DMS153 (cell line): ENCODE measurements at places on chromosomes 7 and 10.
A peak's percentile ranks its signal among the peaks of the same experiment; 100 is the strongest.

DNA sequence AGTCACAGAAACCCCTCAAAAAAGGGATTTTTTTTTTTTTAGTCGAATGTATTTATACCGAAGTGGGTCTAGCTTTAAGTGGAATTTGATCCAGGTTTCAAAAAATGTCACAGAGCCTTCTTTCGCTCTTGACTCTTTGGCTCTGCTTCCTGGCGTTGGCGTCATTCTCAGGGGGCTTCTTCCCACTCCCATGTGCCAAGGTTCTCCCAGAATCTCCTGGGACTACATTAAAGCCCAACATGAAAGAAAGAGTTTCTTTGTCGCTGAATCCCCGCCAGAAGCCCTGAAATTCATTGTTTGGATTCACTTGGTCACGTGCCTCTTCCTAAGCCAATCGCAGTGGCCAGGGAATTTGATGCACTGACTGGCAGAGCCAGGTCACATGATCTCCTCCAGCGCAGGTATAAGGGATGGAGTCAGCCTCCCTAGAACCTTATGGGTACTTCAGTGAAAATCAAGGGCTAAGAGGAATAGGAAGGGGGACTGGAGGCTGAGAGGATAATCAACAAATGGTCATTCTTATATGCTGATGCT is 101.2 kb downstream of the RPS24 start:
- no peak for DNase-seq

- no peak for DNase-seq
Measured at GRCh38 chr7:151437866-151438516, 1.9 kb downstream of the CRYGN start.

DNA sequence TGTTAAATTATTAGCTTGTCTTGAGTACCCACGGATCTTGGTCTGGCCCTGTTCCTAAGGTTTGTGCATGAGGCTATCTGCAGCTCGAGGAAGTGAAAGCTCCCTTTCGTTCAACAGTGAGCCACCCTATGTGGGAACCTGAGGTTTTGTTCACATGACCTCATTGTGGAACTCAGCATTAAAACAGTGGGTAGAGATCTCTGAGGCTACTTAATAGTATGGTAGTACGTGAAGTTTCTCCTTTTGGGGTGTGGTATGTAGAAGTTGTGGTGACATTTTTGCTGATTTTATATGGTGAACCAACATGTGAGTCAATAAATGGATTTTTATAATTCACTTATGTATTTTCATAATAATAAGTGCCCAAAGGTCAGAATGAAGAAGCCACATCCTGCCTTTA is 252.7 kb upstream of the FERD3L start:
- no peak for DNase-seq

DNA sequence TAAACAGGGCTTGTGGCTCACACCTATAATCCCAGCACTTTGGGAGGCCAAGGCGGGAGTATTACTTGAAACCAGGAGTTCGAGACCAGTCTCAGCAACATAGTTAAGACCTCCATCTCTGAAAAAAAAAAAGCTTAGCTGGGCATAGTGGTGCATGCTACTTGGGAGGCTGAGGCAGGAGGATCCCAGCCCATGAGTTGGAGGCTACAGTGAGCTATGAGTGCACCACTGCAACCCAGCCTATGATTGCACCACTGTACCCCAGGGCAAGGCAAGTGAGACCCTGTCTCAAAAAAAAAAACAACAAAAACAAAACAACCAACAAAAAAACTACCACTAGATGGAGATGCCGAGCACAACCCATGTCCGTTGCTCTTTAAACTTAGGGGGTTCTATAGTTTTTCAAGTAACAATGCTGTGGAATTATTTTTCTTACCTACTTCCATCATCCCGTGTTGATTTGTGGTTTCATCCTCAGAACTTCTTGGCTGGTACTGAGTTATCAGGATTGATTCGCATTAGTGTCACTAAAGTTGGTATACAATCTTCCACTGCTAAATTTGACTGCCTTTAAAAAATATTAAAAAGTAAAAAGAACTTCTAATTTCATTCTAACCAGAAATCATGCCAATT is 12.2 kb upstream of the REPIN1 start:
- no peak for DNase-seq

DNA sequence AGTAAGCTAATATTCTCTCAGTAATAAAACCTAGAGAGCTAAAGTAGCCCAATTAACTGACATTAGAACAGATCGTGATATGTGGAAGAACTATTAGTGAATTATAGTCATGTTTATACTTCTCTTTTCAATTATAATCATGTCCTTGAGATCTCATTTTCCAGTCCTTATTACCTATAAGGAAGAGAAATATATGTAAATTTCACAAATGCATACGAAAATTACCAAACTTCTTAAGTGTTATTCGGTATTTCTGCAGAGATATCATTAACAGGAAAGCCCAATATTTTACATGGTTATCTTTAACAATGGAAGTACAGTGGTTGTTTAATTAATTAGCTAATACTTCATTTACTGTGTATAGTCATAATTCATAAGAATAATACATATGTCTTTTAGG is 110.7 kb downstream of the PTEN start:
- no peak for DNase-seq

DNA sequence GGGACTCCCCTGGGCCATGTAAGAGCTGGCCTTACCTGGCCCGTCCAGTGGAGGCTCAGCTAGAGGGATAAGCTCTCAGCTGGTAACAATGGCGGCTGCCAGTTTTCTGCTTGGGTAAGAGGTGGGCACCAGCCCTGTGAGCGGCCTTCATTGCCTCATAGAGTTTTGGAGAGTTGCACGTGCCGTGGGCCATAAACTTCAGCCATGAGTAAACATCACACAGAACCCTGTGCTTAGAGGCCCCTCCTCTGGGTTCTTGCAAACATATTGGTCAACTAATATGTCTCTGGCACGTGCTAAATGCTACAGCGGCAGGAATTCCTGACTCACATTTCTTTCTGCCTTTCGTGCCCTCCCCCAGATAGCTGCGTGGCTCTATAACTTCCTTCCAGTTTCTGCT is 103.9 kb upstream of the LEP start:
- DNase-seq: no peak

DNA sequence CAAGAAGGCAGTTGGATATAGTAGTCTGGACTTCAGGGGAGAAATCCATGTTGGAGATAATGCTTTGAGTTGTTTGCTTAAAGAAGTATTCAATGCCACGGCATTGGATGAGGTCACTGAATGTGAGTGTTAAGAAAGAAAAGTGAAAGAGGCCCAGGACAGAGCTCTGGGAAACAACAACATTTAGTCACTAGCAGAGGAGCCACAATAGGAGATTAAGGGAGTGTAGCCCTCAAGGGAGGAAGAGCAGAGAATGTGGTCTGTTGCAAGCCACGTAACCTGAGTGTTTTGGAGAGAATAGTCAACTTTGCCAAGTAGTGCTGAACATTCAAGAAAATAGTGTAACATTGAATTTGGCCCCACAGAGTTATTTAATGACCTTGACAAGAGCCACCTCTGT is 114.7 kb downstream of the MYO3A start:
- DNase-seq: no peak

DNA sequence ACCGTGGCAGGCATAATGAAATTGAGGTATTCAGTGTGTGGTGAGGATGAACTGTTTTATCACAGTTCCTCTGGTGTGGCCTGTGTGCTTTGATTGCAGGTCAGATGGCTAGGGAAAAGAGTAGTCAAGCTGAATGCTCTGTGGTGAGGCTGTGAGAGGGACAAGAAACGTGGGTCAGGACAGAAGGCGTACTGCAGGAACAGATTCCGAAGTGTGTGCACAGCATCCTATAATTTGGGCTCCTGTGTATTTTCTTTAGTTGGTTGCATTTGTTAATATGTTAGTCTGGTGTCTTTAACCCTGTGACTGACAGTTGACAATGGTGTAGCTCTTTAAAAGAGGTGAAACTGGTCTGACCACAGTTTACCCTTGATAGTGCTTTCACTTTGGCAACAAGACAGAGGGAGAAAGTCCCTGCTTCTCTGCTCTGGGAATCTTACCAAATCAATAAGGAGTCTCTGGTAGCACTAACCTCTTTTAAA is 76.5 kb downstream of the AUTS2 start:
- peak; percentile 39 for DNase-seq

DNA sequence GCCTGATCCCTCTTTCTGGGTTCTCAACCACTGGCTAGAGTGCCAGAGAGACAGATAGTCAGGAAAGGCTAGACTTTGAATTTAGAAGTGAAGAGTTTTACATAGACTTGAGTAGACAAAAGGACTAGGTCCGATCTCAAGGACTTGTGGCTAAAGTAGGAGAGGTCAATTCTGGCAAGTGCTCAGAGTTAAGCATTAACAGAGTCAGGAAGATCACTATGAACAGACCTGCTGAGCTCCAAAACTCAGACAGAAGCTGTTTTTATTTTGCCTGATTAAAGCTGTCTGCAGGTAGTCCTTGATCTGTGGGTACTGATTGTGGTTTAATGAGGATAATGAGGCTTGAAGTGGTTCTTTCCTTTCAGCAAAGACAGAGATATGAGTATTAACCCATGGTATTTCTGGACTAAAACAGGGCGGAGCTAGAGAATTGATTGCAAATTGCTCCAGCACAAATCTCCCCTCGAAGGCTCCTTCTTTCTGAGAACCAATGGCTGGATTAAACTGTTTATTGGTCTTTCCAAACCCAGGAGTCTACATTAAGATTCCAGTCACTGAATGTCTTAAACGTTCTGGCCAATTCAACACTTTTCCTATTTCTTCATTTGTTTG is 423.2 kb downstream of the IPMK start:
- DNase-seq: no peak

DNA sequence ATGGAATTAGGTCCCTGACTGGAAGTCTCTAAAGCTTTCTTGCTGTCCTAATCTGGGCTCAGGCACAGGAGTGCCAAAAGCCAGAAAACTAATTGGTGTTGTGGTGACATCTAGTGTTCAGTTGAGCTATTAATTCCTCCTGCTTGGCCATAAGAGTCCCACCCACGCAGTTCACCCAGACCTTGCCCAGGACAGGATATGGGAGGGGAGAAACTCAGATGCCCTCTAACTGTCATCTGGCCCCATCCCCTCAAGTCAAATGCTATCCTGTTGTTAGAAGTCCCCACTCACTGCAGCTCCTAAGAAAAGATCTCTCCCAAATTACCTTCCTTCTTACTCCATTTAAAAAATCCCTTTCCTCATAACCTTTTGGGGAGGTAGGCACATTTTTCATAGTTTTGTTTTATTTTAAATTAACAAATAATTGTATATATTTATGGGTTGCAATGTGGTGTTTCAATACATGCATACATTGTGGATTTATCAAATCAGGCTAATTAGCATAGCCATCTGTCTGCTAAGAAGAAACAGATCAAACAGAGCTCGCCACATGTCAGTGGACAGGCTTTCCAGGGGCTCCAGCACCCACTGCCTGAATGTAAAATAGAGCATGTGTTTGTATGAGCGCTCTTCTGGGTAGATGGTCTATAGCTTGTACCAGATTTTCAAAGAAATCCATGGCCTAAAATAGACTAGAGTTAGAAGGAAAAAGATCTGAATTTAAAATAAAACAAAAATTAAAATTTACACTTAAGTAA is 84.0 kb downstream of the GSAP start:
- peak; percentile 75 for DNase-seq

GRCh38 chr10:115866691-115867090 is 406.3 kb downstream of the GFRA1 start:
- no peak for DNase-seq

GRCh38 chr7:158274404-158274811 is 313.2 kb downstream of the PTPRN2 start:
- no peak for DNase-seq

- no peak for DNase-seq
Measured at GRCh38 chr10:62084451-62084850, 183.0 kb downstream of the ARID5B start.

DNA sequence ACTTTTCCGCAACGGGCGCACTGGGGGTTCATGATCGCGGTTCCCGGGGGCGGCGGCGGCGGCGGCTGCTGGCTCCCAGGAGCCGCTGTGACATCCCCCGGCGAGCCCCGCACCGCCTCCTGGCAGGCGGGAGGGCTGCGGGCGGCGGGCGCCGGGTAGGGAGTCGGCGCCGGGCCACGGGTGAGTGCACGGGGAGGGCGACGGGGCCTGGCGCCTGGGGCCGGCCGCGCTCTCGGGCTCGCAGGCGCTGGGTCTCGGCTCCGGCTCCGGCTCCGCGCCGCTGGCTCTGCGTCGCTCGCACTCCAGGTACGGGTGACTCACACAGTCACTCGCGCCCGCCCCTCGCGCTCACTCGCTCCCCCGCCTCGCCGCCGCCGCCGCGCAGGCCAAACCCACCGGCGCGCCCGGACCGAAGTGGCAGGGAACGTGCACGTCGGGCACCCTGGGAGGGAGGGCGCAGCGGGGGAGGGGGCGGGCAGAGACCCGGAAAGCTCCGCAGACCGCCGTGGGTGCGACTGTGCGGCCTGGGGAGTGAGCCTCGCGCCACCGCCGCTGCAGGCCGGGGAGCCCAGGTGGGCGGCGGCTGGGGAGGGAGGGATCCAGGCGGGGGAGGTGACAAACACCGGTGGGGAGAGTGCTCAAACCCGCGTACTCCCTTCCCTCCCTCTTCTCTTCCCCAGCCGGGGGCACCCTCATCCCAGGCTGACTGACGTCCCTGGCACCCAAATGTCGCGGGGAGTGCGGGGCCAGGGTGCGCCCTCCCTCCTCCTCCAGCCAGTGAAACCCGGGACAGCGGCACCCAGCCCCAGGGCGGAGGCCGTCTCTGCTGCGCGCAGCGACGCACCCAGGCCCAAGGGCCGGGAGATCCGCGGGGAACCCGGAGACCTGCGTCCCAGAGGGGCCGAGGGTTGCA is 276.9 kb upstream of the NEBL start:
- DNase-seq: peak; percentile 24

- no peak for DNase-seq
Measured at GRCh38 chr7:31710171-31710570, 23.2 kb downstream of the PPP1R17 start.

GRCh38 chr7:129684777-129685176 is 73.3 kb downstream of the NRF1 start:
- DNase-seq: no peak

- no peak for DNase-seq
Measured at GRCh38 chr10:132129431-132129830, 57.3 kb upstream of the DPYSL4 start.

DNA sequence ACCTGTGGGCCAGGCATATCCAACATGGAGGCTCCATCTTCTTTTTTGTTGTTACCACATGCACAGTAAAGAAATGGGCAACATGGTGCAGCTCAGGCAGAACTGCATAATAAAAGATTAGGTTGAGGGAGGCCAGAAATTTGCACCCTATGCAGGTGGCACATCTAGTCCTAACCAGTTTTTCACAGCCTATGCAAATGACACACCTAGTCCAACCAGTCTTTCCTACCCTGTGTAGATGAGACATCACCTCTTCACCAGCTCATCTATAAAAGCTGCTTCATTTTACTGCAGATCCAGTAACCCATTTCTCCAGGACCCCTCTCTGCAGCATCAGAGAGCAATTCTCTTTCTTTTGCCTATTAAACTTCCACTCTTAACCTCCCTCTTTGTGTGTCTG is 411.0 kb upstream of the PCDH15 start:
- DNase-seq: no peak

DNA sequence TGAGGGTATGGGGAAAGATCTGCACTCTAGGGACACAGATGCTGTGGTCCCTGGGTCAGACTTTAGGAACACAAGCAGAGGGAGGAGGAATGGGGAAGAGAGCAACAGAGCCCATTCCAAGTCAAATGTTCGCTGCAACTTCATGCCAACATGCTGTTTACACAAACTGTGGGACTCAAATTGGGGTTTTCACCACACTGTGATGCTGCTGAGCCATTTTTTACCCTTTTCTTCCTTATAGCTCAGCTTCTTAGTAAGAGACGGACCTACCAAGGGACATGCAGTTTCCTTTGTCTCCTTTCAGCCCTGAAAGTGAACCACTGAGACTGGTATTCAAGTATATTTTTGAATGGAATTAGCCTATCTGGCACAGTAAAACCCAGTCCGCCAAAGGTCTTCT is 64.3 kb upstream of the AGK start:
- no peak for DNase-seq

- DNase-seq: no peak
Measured at GRCh38 chr10:52064084-52064845, 249.8 kb upstream of the DKK1 start.
